ENCODE measurements at places on chromosomes 7 and 10.
A peak's percentile ranks its signal among the peaks of the same experiment; 100 is the strongest.

GRCh38 chr7:82443547-82444219 lies at the start of gene CACNA2D1:
CACNA2D1 (minus strand) TSS chr7:82443777.
- peak; percentile 91 for DNase-seq

DNA sequence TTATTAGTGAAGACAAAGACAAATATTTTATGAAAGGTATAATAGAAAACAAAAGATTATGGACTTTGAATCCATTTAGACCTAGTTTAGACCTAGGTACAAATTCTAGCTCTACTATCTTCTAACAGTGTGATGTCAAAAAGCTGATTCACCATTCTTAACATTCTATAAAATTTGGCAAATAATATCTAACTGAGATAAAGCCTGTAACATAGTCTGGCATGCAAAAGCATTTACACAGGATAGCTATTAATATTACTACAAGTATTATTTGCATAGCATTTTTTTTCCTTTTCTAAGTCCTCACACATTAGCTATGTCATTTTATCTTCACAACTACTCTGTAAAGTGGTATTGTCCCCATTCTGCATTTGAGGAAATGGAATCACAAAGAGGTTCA lies 179.6 kb upstream of the LRRTM3 start:
- no peak for DNase-seq

GRCh38 chr10:22959292-22959691 lies 31.4 kb downstream of the ARMC3 start:
- no peak for DNase-seq

GRCh38 chr7:28179120-28180030 lies 1.2 kb downstream of the JAZF1 start:
- DNase-seq = peak; percentile 88

DNA sequence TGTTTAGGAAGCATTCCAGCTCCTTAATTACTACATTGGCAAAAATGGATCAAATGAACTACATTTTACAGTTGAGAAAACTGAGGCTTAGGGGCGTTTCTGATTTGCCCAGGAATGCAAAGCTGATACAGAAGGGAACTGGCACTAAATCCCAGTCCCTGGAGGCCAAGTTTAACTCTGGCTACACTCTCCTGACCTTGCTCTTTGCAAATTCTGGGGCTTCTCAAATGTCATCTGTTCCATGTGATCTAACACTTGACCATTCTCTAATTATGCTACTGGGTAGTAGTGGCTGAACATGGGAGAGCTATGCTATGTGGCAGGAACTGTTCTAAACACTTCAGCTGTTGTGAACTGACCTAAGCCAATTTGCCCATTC lies 11.3 kb upstream of the HABP2 start:
- DNase-seq = no peak

GRCh38 chr7:47846138-47846836 lies 102.0 kb downstream of the PKD1L1 start:
- DNase-seq = no peak

GRCh38 chr10:76885816-76886215 lies 751.8 kb downstream of the KCNMA1 start:
- DNase-seq = no peak

- DNase-seq = no peak
These were observed 481.2 kb downstream of the KCNMA1 start for GRCh38 chr10:77156406-77156879.

- DNase-seq = no peak
These were observed 8.6 kb downstream of the BTBD16 start for GRCh38 chr10:122279725-122280141.

DNA sequence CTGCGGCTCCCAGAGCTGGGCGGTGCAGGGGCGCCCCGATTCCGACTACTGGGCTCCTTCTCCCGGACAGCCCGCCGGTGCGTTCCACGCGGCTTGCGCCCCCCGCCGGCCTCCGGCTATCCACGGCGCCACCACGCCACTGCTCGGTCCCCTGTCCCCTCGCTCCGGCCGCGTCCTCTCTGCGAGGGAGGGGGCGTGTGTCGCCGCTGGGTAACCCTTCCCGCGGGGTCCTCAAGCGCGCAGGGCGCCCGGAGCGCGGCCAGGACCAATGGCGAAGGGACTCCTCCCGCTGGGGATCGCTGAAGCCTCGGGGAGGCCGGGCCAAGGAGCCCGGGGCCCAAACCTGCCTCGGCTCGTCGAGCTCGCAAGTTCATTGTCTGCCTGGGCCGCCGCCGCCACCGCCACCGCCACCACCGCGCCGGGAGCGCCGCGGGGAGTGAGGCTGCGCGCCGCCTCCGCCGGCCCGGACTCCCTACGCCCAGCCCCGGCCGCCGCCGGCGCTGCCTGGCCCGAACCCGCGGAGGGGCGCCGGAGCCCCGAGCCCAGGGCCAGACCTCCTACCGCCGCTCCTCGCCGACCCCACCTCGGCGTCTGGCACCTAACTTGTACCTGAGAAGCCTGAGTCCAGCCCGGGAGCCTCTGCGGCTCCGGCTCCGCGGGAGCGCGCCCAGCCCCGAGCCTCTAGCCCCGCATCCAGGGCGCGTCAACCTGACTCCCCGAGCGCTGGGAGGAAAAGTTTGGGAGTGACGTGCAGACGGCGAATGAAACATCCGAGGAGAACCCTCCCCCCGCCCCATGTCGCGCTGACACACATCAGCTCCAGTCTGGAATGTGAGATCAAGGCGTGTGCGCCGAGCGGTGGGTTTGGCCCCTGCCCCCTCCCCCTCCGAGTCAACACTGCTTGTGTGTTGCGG lies at the start of gene CHST15:
TSS of gene CHST15 (minus strand) at position 739 of the 914 bp plus-strand sequence. CDS start 47,386 bp downstream, outside the sequence.
- DNase-seq = peak; percentile 35

DNA sequence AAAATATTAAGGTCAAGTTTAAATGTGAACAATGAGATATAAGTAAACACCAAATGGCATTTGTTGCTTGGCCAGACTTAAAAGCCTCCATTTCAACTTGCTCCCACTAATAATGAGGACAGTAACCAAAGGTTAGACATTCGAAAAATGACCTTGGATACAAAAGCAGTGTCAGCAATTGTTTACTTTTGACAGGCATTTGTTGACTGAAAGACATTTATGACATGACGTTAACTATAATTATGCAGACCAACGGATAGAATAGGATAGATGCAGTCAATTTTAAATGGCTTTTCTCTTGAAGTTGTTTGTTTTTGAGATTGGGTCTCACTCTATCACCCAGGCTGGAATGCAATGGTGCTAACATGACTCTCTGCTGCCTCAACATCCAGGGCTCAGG lies 6.3 kb upstream of the WNT16 start:
- no peak for DNase-seq

GRCh38 chr7:92461027-92462003 lies 14.0 kb downstream of the GATAD1 start:
- DNase-seq = peak; percentile 71

DNA sequence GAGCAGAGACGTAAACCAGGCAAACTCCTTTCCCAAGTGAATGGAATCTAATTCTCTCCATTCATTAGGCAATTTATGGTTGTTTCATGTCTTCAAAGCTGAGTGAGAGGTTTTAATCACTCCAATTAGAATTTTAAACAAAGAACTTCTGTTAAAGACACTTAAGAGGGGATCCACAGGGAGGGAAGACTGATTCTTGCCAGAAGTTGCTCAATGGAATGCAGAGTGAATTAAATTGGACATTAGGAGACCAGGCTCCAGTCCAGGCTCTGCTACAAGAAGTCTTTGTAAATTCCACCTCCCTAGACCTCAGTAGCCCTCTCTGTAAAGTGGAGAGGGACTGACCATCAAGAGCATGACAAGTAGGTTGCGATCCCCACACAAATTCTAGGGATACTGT lies 130.7 kb upstream of the TMEM72 start:
- no peak for DNase-seq

- peak; percentile 96 for DNase-seq
These were observed 104.4 kb upstream of the LRRC4 start for GRCh38 chr7:128135515-128136214.

DNA sequence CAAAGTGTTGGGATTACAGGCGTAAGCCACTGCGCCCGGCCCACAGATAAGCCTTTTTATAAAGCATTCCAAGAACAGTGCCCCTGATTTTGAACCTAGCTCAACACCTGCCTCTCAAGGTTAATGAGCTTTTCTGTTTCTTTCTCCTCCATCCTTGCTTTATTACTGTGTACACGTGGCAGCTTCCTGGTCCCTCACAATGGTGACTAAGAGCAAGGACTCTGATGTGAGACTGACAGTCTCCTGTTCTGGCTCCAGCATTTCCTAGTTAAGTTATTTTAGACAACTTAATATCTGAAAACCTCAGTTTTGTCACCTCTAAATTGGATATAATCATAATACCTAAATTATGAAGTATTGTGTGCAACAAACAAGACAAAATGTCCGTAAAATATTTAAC lies 9.9 kb downstream of the HABP2 start:
- DNase-seq = no peak

- DNase-seq = no peak
These were observed 18.2 kb upstream of the ZNF467 start for GRCh38 chr7:149791411-149792219.

DNA sequence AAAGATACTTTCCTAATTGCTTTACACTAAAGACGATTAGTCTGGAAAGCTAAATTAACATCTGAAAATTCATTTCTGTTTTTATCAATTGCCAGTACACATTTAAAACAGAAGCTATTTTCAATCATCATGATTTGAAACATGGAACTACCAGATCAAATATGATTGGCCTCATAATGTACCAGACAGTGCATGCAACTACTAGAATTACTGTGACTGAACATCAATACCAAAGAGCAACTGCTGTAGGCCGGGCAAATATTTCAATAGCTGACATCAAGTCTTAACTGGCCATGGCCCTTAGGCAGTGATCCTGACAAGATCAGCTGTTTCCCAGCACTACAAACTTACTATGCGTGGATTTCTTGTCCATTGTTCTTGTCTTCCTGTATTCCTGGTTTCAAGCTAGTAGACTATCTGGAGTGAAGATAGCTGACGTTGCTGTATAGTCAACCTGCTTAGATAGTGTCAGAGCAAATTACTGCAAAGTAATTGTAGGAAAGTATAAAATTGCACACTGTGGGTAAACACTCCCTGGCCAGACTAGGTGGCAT lies 21.7 kb upstream of the WNT16 start:
- no peak for DNase-seq

DNA sequence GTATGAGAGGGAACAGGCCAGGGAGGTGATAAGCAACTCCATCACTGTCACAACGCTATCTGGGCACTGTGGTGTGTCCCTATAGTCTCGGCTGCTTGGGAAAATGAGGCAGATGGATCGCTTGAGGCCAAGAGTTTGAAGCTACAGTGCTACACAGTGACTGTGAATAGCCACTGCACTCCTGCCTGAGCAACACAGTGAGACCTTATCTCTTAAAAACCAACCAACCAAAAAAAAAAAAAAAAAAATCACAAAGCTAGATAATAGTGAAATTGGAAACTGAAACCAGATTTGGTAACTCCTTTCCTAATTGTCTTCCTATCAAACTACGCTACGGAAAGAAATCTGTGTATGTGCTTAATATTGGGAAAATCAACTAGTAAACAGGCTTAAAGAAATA lies 14.1 kb downstream of the MICU1 start:
- DNase-seq = no peak

DNA sequence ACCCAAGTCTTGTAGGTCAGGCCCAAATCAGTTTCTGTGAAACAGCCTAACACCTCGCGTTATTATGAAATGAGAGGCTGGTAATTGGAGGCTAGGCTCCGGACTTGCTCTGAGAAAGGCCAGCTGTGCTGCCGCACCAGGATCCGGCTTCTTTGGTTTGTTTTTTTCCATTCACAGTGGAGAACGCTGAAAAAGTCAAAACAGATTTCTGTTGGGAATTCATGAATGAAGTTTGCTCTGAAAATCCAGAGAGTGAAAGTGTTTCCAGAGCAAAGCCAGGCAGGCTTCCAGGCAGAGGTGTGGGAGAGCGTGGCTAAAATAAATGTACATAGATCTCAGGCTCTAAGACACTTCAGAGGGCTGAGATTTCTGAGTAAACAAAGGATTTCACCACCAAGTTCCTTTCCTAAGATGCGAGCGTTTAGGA lies 240.1 kb downstream of the TRIL start:
- no peak for DNase-seq

- no peak for DNase-seq
These were observed 51.0 kb downstream of the TLL2 start for GRCh38 chr10:96462606-96463151.

DNA sequence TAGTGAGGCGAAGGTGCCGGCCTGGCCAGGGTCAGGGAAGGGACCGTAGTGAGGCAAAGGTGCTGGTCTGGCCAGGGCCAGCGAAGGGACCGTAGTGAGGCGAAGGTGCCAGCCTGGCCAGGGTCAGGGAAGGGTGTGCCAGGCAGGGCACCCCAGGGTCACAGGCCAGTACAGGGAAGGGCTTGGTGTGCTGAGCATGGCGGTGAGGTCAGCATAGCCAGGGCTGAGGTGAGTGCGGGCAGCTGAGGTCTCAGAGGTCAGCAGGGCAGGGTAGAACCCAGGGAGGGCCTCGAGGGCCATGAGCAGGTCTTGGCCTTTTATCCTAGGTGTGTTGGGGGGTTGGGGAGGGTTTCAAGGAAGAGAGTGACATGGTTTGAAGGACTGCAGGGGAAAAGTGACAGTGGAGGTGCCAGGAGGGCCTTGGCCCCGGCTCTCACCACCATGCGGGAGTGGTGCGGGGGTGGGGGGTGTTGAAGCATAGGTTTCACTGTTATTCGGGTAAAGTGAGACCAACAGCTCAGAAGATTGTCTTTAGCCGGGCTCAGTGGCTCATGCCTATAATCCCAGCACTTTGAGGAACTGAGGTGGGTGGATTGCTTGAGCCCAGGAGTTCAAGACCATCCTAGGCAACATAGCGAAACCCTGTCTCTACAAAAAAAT lies 93.3 kb downstream of the CHST15 start:
- DNase-seq = peak; percentile 2

DNA sequence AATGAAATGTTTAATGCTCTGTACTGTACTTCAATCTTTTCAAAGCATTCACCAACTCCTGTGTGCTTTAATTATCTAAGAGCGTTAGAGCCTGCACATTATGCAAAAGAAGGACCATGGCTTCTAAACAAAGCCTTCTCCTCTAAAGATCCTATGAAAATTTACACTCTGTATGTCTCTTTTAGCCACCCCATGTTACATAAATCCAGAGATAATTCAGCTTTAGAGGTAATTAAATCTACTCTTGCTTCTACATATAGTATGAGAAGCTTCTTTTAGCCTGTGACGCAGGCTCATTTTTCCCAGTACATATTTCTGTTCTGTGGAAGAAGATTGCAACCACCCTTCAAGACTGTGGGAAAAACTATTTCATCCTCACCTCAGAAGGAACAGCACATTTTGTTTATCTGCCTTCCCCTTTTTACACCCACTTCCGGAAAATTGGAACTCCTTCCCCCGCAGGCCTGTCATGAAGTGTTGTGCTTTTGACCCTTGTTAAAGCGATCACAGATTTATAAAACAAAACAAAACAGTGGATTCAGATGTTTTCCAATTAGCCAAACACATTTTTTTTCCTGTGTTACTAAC lies 8.1 kb upstream of the TAS2R16 start:
- DNase-seq = no peak

Measured in D341Med (cell line).